Calu3 (cell line): ENCODE measurements at places on chromosomes 16 and 17. TPM values are rescaled to one million over a fixed set of nuclear protein-coding genes. Genes with fewer than 3 reads are reported as not detected.

- DNase-seq: no peak
- no peak overlapping the region for H3K27ac ChIP-seq
- H3K36me3 ChIP-seq: peaks cover 5% of the 10 kb centered on the region
Observed at GRCh38 chr17:48478224-48479013, 48.4 kb upstream of the SKAP1 start.

DNA sequence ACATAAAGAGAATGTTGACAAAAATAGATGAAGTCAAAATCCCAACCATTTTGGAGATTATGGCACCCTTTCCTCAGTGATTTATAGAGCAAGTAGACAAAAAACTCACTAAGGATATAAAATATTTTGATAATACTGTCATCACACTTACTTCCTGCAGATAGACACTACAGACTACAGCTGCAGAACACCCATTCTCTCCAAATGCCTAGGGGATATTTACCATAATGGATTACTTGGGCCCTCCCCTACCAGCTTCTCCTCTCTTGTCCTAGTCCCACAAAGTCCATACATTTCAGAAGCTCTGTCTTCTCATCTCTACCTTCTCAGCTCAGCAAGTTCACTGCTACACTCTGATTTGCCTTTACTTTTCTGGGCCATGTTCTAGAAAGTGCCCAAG lies 37.2 kb upstream of the CCNF start:
- no peak for DNase-seq
- no peak overlapping the region for H3K27ac ChIP-seq
- no peak overlapping the region for H3K4me3 ChIP-seq
- no peaks in the 10 kb centered on the region for H3K4me1 ChIP-seq

DNA sequence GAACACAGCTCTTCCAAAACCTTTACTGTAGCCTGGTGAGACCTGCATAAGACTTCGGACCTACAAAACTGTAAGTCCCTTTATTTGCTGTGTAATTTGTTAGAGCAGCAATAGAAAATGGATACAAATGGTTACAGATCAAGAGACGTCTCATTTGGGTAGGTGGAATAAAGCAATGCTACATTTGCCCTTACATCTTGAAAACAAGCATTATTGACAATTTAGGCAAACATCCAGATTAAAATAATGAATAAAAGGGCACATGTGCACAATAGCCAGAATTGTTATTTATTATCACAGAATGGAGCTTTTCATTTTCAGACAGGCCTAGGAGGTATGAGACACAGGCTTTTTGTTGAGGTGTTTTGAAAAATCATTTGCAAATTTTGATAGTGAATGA lies 222.2 kb upstream of the CPHXL start:
- no peak overlapping the region for H3K4me3 ChIP-seq
- no peak overlapping the region for H3K27ac ChIP-seq
- no peaks in the 10 kb centered on the region for H3K36me3 ChIP-seq
- no peak for DNase-seq
- no peaks in the 10 kb centered on the region for H3K4me1 ChIP-seq
- H3K27me3 ChIP-seq: peaks cover 11% of the 10 kb centered on the region

- no peaks in the 10 kb centered on the region for H3K36me3 ChIP-seq
- peaks cover 36% of the 10 kb centered on the region for H3K4me1 ChIP-seq
- H3K27ac ChIP-seq: no peak overlapping the region
- H3K27me3 ChIP-seq: no peaks in the 10 kb centered on the region
Observed at GRCh38 chr16:52863000-52863399, 189.7 kb downstream of the CHD9NB start.

- H3K27ac ChIP-seq: no peak overlapping the region
- H3K27me3 ChIP-seq: peaks cover 29% of the 10 kb centered on the region
- no peak for DNase-seq
- H3K36me3 ChIP-seq: no peaks in the 10 kb centered on the region
- H3K4me3 ChIP-seq: no peak overlapping the region
- H3K4me1 ChIP-seq: no peaks in the 10 kb centered on the region
Observed at GRCh38 chr17:65514541-65514940, 46.9 kb downstream of the AXIN2 start.

DNA sequence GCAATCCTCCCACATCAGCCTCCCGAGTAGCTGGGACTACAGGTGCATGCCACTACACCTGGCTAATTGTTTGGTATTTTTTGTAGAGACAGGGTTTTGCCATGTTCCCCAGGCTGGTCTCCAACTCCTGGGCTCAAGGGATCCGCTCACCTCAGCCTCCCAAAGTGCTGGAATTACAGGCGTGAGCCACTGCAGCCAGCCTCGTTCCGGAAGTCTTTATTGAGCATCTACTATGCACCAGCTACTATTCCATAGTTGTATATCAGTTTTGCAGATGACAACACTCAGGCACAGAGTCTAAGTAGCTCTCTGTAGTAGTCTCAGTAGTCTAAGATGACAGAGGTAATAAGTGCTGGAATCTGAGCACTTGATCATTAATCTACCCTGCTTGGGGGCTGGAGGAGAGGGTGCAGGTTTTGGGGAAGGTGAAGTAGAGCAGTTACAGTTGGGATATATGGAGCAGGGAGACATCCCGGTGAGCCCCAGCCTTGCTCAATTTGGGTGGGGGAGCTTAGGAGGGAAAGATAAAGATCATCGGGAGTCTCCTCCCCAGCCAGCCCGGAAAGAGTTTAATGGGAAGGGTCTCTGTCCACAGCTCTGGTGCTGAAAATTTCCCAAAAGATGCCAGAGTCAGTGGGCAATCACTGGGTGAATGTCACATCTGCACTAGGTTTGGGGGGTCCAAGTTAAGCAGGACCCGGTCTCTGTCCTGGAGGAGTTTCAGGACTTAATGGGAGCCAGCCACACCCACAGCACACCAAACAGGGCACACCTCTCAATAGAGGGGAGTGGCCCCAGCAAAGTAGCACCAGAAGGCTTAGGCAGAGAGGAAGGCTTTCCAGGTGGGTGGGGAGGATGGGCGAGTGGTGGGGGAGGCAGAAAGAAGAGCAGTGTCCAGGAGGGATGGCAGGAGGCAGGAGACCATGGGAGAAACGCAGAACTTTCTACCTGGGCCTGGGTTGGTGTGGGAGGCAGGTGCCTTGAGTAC lies 1.7 kb downstream of the OTOP3 start:
- no peaks in the 10 kb centered on the region for H3K36me3 ChIP-seq
- no peaks in the 10 kb centered on the region for H3K4me1 ChIP-seq

GRCh38 chr16:58485184-58485887 lies 14.6 kb upstream of the NDRG4 start:
- H3K27ac ChIP-seq: no peak overlapping the region
- H3K4me3 ChIP-seq: no peak overlapping the region
- no peaks in the 10 kb centered on the region for H3K36me3 ChIP-seq
- no peak for DNase-seq
- no peaks in the 10 kb centered on the region for H3K4me1 ChIP-seq

- no peaks in the 10 kb centered on the region for H3K36me3 ChIP-seq
- no peak for DNase-seq
- H3K4me1 ChIP-seq: no peaks in the 10 kb centered on the region
- no peak overlapping the region for H3K27ac ChIP-seq
Observed at GRCh38 chr16:63856537-63856936, 1265.3 kb downstream of the CDH11 start.

The CYB5B gene
- total RNA-seq: 177 and 179 TPM in 2 replicates

The SULT1A4 gene
- 4.2 and 6.9 TPM in 2 replicates for total RNA-seq

The SLC6A2 gene
- not detected in 2 replicates for total RNA-seq

The BCL6B gene
- not detected in 2 replicates for total RNA-seq
